Chondrocyte (in vitro differentiated cells): ENCODE measurements at places on chromosomes 12 and 14. TPM values are rescaled to one million over a fixed set of nuclear protein-coding genes. Genes with fewer than 3 reads are reported as not detected.

The DPPA3 gene
- not detected in 3 replicates for total RNA-seq

The INHBE gene
- total RNA-seq = 0.77 to 8.5 TPM (median 8.4 TPM) in 3 replicates

The SIX6 gene
- not detected in 3 replicates for total RNA-seq

The SLC7A8 gene
- 0.31 to 0.89 TPM (median 0.45 TPM) in 3 replicates for total RNA-seq

The PLBD1 gene
- total RNA-seq = 2.4 to 5.5 TPM (median 4.1 TPM) in 3 replicates

The GAS2L3 gene
- total RNA-seq = 3.6 to 6.3 TPM (median 5.6 TPM) in 3 replicates

DNA sequence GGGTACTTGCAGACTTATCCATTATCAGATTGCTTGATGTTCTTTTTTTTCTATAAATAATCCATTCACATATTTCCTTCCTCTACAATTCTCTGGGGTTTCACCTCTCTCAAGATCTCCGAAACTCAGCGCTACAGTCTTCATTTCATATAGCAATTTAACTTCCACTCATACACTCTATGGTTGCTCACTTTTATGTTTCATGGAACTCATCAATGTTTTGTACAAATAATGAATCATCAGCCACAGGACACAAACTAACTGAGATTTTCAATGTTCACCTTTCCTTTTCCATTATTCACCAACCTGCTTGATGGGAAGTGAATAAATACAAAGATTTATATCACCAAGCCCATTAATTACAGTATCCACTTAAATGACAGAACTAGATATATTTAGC lies 534.7 kb downstream of the LRFN5 start:
- DNase-seq = no peak

DNA sequence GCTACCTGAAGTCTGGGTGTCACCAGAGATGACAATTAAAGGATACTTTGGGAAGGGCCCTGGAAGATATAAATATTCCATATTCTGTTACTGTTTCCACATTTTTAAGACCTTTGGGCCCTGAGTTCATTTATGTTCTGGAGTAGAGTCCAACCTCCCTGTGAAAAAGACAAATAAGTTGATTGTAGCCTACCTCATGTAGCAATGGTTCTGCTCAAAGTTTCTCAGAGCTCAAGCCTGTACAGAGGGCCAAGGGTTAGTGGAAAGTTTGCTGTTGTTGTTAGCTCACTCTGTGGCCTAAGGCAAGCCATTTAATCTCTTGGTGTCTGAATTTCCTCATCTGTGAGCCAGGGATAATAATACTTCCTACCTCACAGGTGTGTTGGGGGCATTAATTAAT lies 284.7 kb upstream of the DDHD1 start:
- DNase-seq = no peak

DNA sequence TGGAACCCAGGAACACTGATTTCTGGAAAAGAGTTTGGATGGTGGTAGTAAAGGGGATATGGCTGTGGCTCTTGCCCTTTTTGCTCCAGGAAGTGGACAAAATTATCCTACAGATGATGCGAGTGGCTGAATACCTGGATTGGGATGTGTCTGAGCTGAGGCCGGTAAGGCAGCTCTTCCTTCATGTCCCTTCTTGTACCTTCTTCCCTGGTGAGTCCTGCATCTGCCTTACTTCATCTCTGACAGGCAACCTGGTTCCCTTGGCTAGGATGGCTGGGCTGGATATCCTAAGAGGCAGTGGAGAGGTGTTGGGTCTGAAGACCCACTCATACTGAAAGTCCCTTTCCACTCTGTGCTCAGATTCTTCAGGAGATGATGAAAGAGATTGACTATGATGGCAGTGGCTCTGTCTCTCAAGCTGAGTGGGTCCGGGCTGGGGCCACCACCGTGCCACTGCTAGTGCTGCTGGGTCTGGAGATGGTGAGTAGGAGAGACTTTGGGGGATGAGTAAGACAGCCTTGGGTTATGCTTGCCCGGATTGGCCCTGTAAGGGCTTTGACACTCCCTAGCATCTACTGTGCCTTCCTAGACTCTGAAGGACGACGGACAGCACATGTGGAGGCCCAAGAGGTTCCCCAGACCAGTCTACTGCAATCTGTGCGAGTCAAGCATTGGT lies 8.0 kb downstream of the DGKA start:
- no peak for DNase-seq

DNA sequence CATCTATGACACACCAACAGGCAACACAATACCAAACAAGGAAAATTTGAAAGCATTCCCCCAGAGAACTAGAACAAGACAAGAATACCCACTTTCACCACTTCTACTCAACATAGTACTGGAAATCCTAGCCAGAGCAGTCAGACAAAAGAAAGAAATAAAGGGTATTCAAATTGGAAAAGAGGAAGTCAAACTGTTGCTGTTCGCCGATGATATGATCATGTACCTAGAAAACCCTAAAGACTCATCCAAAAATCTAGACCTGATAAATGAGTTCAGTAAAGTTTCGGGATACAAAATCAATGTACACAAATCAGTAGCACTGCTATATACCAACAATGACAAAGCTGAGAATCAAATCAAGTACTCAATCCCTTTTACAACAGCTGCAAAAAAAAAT lies 8.1 kb upstream of the ATL1 start:
- DNase-seq = no peak

GRCh38 chr12:22377731-22378496 lies 43.4 kb upstream of the ST8SIA1 start:
- DNase-seq = no peak

- no peak for DNase-seq
Observed at GRCh38 chr12:109836916-109837315, 3.7 kb upstream of the TRPV4 start.

DNA sequence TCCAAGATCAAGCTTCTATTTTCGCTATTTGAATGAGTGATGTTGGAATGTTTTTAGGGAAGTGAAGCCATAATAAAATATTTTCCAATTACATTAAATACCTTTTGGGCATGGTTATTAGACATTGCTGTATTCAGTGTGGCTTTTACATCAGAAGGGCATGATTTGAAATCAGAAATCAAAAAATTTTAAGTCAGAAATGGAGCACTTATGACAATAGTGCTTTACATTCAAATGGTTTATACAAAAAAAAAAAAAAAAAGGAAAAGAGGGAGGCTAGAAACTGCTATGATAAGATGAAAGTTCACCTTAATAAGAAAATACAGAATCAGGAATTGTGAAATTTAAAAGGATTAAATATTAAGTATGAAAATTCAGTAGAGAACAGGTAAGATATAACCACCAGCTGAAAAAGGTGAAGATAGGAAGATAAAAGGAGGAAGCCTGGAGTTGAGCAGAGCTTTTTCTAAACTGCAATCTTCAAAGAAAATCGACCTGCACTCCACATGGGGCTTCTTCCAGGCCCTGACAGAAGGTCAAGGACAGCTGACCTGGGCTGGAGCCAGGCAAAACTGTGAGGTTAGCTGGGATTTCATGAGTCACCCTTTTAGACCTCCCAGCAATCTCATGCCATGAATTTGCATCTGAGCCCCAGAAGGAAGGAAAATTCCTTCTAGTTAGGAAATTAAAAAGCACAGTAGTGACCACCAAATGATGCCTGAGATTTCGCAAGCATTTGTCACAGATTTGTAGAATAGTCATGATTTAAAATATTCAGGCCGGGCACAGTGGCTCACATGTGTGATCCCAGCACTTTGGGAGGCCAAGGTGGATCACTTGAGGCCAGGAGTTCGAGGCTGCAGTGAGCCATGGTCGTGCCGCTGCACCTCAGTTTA lies 23.4 kb upstream of the BMP4 start:
- no peak for DNase-seq

DNA sequence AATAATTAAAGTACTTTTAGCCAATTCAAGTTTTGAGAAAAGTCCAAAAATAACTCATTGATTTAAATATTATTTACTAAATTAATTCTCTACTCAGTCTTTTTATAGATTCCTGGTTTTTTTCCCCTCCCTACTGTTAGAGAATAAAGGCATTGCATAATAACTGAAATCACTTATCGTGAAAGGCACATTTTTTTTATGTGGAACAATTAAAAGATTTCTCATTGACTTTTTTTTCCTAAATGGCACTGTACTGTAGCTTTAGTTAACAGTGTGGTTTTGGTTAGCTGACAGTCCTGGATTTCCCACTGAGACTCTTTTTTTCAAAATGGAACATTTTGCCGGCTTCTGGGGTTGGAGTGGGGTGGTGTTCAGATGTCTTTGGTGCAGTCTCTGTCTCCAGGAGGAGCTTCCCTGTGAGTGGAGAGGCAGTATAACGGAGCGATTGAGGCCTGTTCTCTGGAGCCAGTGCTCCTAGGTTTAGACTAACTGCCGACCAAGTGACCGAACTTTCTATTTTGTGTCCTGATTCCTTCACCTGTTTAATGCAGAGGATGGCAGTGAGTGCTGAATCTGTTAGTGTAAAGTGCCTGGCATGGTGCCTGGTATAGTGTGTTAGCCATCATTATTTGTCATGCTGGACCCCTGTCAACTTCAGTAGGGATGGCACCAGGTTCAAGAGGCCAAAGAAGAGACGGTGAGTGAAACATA lies 117.7 kb downstream of the ADCK1 start:
- no peak for DNase-seq

DNA sequence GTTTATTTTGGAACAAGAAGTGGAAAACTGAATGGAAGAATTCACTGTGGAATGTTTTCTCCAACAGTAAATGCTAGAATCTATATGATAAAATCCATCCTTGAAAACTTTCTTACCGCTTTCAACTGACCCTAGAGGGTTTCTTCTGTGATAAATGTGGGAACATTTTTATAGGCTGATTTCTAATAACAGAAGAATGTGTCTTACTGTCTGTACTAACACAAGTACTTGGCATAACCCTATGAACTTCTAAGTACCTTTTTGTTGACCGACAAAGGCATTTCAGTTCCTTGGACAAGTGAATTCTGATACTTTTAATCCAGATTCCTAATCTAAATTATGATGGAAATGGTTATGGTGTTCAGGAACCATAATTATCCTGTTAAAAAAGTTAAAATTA lies 1109.7 kb upstream of the FLRT2 start:
- DNase-seq = no peak

GRCh38 chr12:51345681-51346080 lies 798 bp downstream of the CELA1 start:
- no peak for DNase-seq

- DNase-seq = no peak
Observed at GRCh38 chr12:89427508-89428156, 75.3 kb upstream of the DUSP6 start.
